Activated T-helper 1 cell treated with anti-CD3 and anti-CD28 coated beads, Interleukin-2, amount 50 U/mL, for 16 hours (primary cell): ENCODE measurements at places on chromosomes 12 and 14.

DNA sequence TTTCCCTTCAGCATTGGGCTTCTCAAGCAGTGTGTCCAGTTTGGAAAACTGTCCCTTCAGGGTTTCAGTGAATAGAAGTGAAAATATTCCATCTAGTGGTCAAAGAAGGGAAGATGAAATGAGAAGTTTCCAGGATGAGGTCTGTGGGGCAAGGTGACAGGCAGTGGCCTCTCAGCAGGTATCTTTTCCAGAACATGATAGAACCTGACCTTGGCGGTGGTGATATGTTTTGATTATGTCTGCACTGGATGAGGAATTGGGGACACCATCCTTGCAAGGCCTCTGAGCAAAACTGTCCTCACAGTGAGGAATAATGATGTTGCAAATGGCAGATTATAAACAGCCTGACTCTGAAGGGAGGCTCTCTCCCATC lies 4.7 kb downstream of the GPX2 start:
- DNase-seq: no peak

DNA sequence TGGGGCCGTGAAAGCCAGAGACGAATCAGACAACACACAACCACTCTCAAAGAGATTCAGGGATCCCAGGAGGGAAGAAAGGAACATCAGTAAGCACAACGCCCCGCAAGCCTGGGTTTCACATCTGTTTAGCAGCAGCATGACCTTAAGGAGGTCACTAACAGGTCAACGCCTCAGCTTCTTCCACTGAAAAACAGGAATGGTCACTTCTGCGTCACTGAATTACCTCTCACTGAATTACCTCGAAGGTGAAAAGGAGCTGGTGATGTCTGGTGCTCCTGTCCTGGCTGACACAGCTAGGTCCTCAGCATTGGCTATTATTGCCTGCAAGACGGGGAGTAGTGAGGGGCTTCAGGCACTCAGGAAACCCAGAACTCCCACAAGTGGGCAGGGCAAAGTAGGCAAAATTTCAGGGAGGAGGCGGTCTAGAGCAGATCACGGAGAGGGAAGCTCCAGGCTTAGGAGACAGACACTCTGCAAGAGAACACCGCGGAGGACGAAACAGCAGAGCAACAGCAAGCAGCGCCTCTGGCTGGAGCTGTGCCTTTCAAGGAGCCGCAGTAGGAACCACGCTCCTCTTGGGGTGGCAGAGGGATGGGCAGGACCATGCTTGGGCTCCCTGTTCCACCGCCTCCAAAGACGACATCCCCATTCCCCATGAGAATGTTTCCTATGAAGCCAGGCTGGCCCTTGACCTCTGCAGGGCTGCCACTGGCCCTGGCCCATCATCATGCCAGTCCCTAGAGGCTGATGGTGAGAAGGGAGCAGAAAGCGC lies 108.4 kb downstream of the SINHCAF start:
- no peak for DNase-seq

- no peak for DNase-seq
These were observed 36.3 kb upstream of the SLC2A13 start for GRCh38 chr12:40142001-40142744.

DNA sequence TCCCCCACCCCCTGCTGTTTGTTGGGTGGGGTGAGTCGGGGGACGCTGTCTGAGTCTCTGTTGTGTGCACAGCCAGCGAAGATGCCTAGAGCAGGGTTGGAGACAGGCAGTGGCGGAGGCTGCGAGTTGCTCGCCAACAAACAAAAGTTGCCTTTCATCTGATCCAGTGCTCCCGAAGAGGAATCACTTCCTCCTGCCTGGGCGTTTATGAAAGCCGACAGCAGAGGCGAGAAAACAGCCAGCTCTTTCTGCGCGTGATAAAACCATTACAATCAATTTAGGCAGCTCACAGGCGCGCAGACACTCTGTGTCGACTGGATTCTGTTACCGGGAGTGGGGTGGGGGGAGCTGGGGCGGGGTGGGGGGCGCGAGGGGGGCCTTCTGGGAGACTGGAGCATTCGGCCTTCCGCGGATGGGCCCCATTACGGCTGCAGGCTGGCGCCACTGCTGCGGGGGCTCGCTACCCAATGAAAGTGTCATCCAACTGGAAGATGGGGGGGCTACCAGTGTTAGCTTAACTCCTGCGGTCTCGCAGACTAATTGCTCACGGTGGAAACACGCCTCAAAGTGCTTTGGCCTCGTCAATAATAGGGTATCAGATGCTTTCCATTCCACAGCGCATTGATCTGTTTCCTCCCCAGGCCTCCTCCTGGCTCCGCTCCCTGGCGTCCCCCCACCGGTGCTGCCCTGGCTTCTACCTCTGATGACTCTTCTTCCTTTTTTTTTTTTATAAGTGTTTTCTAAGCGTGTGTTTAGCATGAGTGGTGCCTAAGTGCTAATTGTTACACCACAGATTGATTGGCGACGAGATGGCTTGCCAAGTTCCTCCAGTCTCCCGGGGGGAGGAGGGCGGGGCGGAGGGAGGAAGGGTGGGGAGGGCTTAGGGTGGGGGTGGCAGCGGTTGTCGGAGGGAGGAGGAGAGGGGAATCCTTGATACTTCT lies 678.4 kb downstream of the MED13L start:
- no peak for DNase-seq

- no peak for DNase-seq
These were observed 120.1 kb downstream of the SMOC1 start for GRCh38 chr14:69999261-69999674.
